Psoas muscle (tissue), 8 donors: ENCODE measurements at places on chromosomes 13 and 19. TPM values are rescaled to one million over a fixed set of nuclear protein-coding genes. Genes with fewer than 3 reads are reported as not detected.
A peak's percentile ranks its signal among the peaks of the same experiment; 100 is the strongest.

TLE6 gene
- 2.2 TPM for polyA plus RNA-seq

PGLYRP2 gene
- polyA plus RNA-seq = not detected

GRIN2D gene
- 0.07 TPM for polyA plus RNA-seq

PSG5 gene
- polyA plus RNA-seq = not detected

DNA sequence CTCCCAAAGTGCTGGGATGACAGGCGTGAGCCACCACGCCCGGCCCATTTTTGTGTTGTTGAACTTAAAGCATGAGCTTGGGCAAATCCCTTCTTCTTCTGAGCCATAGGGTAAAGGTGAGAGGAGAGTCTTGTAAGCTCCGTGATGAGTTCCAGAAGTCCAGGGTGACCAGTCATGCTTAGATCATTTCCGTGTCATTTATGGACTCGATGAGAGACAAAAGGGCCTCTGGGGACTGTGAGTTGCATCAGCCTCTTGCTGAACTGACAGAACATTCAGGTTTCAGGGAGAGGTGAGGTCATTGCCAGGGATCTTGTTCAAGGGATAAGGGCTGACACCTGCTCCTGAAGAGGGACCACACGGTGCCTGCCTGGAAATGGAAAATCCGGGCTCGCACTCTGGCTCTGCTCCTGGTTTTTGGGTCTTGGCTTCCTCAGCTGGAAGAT, 53.6 kb downstream of the GADD45B start:
- DNase-seq = peak; percentile 67

DNA sequence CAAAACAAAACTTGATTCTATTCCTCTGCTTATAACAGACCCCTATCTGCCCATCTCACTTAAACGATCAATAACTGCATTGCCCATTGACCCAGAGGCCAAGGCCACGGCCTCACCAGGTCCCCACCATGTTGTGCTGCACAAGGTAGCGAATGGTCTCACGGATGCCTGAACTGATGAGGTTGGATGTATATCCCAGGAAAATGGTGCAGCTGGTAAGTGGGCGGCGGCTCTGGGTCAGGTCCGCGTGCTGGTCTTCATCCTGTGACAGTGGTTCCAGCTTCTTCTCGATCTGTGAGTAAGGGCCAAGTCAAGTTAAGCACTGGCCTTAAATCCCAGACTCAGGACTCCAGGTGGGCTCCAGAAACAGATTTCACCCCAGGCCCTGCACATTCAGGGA, 1.6 kb downstream of the DHPS start:
- no peak for DNase-seq

DNA sequence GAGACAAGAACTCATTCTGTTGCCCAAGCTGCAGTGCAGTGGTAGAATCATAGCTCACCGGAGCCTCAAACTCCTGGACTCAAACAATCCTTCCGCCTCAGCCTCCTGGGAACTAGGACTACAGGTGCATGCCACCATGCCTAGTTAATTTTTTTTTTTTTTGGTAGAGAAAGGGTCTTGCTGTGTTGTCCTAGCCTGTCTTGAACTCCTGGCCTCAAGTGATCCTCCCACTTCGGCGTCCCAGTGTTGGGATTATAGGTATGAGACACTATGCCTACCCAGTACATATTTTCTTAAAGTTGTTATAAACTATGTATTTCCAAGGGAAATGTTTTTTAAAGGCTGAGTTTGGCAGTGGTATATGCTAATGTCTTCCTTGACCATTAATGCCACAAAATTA, 412.6 kb downstream of the KLF12 start:
- no peak for DNase-seq

- no peak for DNase-seq
These were observed 27.4 kb downstream of the FPR3 start for GRCh38 chr19:51822325-51822724.

GRCh38 chr19:15265850-15266248, 33.6 kb upstream of the EPHX3 start:
- DNase-seq = peak; percentile 96
